ENCODE measurements at places on chromosomes 4 and X.

DNA sequence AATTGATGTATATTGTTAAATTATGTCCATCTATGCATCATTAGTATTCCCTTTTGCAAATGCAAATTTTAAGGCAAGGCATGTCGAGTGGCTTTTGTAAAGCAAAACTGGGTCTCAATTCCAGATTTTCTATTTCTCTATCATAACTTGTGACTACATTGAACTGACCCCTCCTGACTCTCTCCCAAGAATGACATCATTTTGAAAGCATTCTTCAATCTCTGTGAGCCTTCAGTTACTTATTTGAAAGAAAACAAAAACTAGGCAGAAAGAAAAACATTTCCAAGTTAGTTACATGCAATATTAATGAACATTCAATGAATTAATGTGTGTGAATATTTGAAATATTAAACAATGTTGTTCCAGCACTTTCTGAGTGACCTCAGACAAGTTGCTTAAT is 314.3 kb upstream of the CLNK start:
- no peak for DNase-seq

DNA sequence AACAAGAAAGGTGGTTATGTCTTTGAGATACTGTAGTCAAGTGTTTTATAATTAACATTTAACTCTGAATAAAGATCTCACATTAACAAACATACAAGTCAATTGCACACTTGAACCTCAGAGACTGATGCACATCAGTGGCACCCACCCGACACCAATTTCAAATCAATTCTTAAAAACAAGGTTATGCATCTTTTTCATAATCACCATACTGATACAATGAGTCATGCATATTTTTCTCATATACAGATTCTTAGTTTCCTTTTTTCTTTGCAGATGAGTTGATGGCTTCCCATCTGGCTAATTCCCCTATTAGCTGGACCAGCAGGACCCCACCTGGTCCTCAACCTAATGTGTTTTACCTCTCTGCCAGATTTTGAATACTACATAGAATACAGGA is 136.2 kb upstream of the RPL34 start:
- no peak for DNase-seq

GRCh38 chr4:5770051-5770450 is 59.0 kb downstream of the EVC start:
- no peak for DNase-seq

GRCh38 chr4:61011051-61011450 is 189.1 kb upstream of the ADGRL3 start:
- no peak for DNase-seq

- DNase-seq = no peak
These were observed 12.4 kb upstream of the PACRGL start for GRCh38 chr4:20687864-20688263.

- DNase-seq = no peak
These were observed 1.2 kb downstream of the UGDH start for GRCh38 chr4:39525822-39526690.

- DNase-seq = no peak
These were observed 84.9 kb downstream of the BCOR start for GRCh38 chrX:40012868-40013265.

DNA sequence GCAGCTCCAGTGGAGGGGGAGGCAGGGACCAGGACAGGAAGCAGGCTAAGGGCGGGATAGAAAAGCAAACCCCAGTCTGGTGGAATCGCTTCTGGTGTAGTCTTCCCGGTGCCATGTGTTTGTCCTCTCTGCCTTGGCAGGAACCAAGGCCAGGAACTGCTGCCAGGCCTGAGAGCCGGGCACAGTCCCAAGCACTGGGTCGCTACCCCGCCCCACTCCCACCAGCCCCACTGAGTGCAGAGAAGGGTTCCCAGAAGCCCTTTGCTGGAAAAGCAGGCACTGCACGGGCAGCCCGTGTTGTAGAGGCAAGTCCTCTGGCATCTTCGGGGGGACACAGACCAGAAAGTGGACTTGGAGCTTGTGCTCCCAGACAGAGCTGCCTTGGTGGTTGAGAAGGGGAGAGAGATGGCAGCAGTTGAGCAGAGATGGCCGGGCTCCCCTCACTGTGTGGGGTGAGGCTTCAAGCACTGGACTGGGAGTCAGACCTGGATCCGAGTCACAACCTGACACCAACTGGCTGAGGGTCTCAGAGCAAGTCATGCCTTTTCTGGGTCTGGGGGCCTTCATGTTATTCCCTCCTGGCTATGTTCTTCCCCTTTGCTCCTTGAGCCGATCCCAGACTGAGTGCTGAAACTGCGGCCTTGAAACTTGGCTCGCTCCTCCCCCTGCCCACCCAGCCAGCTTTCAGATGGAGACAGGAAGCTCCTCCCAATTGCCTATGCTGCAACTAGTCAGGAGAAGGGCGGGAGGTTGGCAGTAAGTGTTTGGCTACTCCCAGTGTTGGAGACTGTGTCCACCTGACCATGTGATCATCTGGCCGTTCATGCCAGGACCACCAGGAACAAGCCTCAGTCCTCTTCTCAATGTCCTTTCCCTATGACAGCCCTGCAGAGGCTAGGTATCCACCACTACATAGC is 59.7 kb upstream of the MTM1 start:
- no peak for DNase-seq

DNA sequence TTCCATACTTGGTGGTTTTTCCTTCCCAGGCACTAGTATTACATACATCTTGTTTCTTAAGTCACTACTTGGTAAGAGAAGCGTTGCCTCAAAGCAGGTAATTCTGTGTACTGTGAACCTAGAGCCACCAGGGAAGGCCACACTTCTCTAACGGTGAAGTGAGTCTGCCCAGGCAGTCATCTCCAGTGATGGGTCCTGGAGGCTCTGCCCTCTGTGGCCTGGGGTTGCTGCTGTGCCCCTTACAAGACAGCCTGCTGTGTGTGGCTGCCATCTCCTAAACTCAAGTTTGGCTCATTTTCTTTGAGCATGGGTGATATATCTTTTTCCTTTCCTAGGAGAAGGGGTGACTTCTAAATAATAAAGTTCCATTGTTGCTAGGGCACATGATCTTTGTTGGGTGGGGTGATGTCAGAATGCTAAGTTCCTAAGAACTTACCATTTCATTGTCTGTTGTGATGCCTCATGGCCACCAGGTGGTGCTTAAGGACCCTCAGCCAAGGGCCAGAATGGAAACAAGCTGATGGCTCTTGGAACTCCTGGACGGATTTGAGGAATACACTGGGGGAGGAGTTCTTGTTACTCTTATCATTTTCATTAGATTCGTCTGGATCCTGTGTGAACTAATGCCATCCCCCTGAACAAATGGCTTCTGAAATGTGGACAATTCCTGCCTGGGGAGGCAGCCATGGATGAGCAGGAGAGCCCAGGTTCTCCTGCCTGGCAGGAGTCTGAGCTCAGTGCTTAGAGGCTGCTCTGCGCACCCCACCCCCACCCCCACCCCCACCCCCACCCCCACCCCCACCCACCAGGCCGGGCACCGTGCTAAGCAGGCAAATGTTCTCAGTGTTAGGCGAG is 41.1 kb upstream of the WDR1 start:
- peak; percentile 18 for DNase-seq

DNA sequence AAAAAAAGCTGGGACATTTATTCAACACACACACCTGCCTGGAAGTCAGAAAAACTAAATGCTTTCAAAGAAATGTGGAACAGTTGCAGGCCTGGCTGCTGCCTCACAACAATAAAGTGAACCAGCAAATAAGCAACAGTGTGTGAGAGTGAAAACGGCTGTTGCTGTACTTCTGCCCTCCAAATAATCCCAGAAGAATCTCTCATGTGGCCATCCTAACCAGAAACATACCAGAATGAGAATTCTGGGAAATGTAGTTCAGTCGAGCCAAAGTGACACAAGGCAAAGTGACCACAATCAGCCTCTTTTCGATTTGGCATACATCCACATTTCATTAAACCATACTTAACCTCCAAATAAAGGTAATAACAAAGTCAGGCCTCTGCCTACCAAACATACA is 204.5 kb downstream of the SLC7A11 start:
- no peak for DNase-seq

GRCh38 chrX:129636175-129636681 is 18.5 kb downstream of the APLN start:
- DNase-seq = no peak

DNA sequence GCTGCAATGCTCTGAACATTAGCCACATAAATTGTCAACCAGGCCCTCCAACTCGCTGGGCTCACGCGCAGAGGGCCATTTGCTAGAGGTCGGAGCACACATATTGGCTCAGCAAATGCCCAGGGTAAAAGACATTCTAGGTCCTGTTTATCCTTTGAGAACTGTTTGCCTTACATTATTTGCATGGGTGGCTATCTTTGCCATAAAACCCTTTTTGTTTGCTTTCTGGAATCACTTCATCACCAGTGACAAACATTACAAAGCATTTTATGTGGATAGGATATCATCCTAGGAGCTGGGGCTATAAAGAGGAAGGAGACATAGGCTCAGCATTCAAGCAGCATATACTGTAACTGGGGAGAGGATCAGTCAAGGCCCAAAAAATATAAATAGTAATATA is 149.2 kb upstream of the RAI2 start:
- no peak for DNase-seq

DNA sequence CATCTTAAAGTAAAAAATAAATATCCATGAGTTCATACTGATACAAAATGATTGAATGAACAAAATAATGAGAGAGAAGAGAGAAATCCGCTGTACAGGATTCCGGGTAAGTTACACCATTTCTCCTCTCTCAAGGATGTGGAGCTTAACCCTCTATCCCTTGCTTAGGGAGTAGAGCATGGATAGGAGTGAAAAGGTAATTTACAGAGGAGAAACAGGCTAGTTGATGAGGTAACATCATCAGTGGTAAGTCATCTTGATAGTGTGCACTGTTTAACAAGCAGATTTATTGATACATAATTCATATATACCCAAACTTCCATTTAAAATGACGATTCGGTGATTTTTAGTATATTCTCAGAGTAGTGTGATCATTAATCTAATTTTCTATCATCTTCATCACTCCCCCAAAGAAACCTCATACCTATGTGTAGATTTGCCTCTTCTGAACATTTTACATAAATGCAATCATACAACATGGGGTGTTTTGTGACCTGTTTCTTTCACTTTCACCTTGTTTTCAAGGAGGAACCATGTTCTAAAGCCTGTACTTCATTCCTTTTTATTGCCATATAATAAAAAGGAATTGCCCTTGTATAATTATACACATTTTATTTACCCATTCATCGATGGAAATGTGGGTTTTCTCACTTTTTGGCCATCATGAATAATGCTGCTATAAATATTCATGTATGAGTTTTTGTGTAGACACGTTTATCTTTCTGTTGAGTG is 34.8 kb downstream of the F11 start:
- no peak for DNase-seq

GRCh38 chr4:40299811-40300292 is 35.3 kb upstream of the CHRNA9 start:
- no peak for DNase-seq

DNA sequence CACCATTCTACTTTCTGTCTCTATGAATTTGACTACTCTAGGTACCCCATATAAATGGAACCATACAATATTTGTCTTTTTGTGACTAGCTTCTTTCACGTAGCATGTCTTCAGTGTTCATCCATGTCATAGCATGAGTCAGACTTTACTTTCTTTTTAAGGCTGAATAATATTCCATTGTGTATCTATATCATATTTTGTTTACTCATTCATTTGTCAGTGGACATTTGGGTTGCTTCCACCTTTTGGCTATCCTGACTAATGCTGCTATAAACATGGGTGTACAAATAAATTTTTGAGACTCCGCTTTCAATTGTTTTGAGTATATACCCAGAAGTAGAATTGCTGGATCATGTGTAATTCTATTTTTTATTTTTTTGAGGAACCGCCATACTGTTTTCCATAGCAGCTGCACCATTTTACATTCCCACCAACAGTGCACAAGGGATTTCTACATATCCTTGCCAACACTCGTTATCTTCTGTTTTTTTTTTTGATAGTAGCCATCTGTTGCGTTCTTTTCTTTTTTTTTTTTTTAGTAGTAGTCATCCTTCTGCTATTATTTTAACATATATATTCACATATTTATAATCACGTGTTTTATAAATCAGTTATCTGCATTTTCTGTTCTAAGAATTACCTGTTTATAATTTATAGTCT is 158.0 kb upstream of the MED14 start:
- DNase-seq = no peak

DNA sequence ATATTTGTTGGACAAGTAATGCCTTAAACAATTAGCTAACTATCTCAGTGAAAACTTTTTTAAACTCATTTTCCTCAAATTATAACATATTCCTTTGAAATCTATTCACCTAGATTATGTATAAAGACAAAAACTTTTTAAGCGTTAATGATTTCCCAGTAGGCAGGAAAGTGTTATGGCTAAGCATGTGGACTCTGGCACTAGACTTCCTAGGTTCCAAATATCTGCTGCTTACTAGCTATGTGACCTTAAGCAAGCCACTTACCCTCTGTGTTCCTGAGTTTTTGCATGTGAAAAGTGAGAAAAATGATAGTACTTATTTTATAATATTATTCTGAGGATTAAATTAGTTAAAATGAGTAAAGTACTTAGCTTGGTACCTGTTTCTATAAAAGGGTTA is 301.8 kb downstream of the STPG2 start:
- DNase-seq = no peak

DNA sequence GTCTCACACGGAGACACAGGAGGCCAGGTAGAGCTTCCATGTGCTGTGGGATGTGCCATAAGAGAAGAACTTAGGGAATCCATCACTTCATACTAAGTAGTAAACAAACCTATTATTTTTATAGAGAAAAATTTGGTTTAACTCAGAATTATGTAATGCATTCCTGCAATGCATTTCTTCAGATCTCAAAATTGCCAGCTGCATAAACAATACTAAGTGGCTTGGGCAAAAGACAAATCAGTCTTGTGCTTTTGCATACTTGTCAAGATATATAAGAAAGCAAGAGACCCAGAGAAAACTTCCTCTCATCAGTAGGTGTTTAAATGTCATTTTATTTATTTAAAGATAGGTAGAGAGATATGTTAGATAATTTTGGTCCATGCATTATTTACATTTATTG is 382.1 kb upstream of the CTSO start:
- no peak for DNase-seq

DNA sequence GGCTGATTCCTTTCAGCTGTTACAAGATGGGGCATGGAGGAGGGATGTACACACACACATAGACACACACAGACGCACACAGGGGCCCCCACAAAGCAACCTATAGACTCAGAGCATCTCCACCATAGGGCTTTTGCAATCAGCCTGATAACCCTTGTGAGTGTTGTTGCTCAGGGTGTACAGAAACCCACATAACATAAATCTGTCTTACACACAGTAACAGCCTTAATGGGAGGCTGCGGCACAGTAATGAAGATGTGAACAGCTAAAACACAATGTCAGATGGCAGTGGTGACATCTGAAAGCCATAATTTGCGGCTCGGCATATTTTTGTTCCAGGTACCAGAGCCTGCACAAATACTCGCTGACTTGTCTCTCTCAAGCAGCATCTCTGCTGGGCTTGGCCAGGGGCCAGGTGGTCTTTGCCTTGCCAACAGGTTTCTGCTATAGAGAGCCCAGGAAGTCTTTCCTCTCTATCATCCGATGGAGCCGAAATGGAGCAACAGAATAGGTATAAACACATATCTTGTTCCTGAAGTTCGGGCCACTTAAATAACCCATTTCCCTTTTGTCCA is 357.2 kb upstream of the GATB start:
- DNase-seq = no peak

GRCh38 chrX:34341258-34341657 is 209.1 kb upstream of the FAM47A start:
- DNase-seq = no peak

- DNase-seq = no peak
These were observed 143.0 kb upstream of the PLAC1 start for GRCh38 chrX:134801267-134801666.
